ENCODE measurements at places on chromosomes 7 and 10.

- ATAC-seq, result peak; percentile 32
Observed at GRCh38 chr10:90125456-90126255, 424.3 kb downstream of the KIF20B start.

- ATAC-seq, result peak; percentile 80
Observed at GRCh38 chr7:7424151-7424873, 111.4 kb downstream of the COL28A1 start.

DNA sequence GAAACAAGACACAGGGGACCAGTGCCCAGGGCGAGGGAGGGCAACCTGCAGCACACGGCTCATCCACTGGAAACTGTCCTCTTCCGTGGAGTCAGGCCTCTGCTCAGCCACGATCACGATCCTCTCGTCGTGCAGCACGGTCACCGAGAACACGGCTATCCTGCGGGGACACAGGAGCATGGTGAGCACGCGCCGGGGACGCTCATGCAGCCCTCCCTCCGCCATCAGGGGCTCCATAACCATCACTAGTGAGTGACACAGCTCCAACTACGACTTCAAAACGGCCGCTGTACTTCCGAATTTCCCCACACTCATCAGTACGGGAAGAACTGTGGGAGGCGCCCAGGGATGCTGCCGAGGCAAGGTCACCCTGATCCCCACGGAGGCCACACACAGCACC, 227.9 kb downstream of the ZMYND11 start:
- no peak for ATAC-seq

DNA sequence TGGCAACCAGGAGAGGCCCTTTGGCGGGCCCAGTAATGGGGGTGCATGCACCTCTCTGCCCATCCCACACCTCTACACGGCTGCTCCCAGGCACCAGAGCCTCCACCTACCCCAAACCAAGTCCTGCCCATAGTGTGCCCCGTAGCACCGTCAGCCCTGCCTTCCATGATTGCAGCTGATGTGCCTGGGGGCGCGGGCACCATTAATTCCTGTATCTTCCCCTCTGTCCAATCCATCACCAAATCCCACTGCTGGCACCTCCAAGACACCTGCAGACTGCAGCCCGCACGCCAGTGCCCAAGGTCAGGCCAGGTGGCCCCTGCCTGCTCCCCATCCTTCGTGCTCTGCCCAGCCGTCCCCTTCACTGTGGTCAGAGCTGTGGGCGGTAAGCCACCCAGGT, 533.0 kb downstream of the PTPRN2 start:
- no peak for ATAC-seq

GRCh38 chr10:5089865-5090264, 4.3 kb upstream of the AKR1C3 start:
- ATAC-seq, result peak; percentile 91

DNA sequence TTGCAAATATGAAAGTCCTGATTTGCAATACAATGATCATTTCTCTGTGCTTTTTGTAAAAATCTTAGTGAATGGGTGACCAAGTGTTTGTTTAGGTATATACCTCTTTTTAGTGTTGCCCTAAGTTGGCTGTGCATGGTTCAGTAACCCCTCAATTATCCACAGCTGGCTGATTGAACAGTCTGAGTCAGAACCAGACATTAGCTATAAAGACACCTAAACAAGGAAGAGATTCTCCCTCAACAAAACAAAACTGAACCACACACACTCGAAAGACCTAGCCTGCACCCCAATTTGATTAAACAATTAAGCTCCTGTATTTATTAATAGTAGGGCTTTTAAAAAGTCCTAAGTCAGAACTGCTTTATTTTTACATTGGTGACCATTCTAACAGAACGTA, 2.8 kb downstream of the RSBN1L start:
- ATAC-seq, result no peak

GRCh38 chr7:69411466-69411865, 186.8 kb upstream of the AUTS2 start:
- no peak for ATAC-seq

GRCh38 chr10:48496105-48496830, 108.6 kb downstream of the ARHGAP22 start:
- ATAC-seq, result no peak

GRCh38 chr10:78727251-78727650, 341.5 kb upstream of the ZMIZ1 start:
- ATAC-seq, result no peak

DNA sequence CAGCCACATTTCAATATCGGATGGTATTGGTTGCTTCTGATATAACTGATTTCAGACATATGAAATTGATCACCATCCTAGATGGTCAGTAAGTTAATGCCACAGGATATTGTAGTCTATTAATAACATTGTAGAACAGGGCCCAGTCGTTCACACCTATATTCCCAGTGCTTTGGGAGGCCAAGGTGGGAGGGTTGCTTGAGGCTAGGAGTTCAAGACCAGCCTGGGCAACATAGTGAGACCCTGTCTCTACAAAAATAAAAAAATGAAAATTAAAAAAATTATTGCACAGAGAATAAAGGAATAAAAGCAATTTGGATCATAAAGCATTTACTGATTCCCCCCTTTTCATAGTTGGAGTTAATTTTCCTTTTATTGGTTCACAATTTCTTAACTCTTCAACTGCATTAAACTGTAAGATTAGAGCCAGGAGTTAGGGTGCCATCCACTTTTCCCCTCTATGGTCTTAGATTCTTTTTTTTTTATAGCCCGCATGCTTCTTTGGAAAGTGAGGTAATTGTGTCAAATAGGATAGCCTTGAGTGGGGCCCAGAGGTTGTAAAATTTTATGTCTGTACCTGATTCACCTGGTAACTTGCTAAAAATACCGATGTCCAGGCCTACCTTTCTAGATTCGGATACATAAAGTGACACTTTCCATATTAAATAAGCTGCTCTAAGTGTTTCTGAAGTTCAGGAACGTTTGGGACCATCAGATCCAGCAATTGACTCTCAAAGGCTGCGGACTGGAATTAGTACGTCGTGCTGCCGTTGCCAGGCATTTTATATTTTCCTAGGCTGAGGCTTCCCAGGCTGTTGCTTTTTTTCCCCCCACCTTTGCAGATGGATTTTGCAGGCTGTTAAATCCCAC, 24.7 kb downstream of the ADK start:
- no peak for ATAC-seq

DNA sequence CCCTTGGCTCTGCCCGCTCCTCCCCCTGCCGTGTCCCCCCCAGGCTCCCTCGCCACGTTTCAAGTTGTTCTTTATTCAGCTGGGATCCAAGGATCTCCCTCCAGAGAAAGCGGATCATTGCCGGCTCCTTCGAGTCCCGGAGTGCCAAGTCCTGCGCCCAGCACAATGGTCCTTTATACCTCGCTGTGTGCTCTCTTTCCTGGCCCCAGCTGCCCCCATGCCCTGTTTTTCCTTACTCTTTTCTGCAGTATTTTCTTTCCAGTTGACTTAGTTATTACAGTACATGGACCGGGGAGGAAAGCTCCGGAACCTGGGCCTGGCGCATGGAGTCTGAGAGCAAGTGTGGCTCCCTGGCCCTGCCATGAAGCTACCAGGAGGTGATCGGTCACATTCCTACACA, 88.1 kb upstream of the KMT2C start:
- no peak for ATAC-seq

GRCh38 chr7:4000139-4000538, 682.0 kb upstream of the FOXK1 start:
- no peak for ATAC-seq

DNA sequence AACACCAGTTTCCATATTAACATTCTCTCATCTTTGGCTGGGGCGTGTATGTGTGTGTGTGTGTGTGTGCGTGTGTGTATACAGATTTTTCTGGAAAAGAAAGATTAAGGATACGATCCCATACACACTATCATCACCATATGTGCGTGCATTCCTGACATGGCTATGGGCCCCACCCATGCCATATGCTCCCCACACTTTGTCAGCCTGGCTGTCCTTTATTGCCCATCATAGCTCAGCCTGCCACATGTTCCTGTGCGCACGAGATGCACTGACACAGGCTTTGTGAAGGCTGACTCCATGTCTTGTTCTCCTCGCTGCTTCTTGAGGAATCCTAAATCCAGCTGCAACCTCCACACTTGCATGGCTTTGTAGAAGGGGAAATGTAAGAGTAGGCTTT, 984.1 kb downstream of the LRMDA start:
- no peak for ATAC-seq

DNA sequence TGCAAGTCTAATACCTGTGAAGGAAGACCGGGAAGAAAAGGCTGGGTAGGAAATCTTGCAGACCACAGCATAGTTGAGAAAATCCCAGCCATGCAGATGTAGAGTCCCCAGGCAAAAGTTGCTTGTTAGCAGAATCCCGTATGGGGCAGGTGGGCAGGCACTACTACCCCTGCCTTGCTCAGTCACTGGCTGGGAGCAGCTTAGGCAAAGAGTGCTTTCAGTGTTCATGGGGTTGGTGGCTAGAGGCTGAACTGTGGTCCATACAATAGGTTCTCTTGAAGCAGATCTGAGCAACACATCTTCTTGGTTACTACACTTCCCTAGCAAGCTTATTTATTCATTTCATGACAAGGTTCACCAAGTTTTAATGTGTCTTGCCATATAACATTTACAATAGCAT, 92.6 kb downstream of the AHCYL2 start:
- ATAC-seq, result no peak

DNA sequence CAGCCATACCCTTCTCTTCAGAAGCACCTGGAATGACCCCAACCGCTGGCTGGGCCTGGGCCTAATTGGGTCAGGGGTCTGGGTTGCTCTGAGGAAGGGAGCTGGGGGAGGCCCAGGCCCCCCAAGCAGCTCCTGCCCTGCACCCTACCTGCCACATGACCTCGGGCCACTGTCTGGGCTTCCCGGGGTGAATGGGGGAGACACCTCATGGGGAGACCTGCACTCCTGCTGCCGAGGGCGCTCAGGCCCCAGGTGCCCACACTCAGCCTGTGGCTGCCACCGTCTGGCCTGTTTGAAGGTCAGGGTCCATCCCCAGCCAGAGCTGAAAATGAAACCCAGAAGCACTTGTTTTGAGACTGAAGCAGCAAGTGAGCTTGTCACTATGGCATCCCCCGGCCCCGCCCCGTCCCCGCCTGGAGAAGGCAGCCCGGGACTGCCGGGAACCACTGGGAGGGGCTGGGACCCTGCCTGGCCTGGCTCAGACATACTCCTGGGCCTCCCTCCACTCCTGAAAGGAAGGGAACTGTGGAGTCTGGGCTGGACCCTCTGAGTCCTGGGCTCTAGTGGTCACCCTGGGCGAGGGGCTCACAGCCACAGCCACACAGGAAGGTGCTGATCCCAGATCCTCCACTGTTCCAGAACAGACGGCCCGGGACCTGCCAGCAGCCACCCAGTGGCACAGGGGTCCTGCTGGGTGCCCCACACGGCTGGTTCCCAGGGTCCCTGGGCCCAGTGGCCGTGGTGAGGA, 7.4 kb upstream of the MICALL2 start:
- ATAC-seq, result peak; percentile 9

DNA sequence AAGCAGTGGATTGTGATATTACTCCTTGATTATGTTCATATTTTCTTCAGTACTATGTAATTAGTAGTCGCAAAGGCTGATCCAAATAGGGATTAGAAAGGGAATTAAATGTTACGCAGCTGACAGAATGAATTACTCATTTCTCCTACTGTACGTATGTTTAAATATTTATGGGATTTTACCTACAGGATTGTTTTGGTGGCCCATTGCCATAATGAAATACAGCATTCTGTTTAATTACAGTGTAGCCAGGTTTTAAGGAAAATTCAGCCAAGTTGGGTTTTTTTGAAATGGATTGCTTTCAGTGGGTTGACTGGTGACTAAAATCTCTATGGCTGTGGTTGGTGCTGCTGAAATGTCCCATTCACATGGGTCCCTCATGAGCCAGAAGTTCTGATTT, 197.7 kb upstream of the GRB10 start:
- no peak for ATAC-seq

GRCh38 chr7:16203065-16203464, 218.3 kb downstream of the CRPPA start:
- peak; percentile 84 for ATAC-seq

- ATAC-seq, result no peak
Observed at GRCh38 chr7:15709978-15710377, 23.5 kb upstream of the MEOX2 start.

DNA sequence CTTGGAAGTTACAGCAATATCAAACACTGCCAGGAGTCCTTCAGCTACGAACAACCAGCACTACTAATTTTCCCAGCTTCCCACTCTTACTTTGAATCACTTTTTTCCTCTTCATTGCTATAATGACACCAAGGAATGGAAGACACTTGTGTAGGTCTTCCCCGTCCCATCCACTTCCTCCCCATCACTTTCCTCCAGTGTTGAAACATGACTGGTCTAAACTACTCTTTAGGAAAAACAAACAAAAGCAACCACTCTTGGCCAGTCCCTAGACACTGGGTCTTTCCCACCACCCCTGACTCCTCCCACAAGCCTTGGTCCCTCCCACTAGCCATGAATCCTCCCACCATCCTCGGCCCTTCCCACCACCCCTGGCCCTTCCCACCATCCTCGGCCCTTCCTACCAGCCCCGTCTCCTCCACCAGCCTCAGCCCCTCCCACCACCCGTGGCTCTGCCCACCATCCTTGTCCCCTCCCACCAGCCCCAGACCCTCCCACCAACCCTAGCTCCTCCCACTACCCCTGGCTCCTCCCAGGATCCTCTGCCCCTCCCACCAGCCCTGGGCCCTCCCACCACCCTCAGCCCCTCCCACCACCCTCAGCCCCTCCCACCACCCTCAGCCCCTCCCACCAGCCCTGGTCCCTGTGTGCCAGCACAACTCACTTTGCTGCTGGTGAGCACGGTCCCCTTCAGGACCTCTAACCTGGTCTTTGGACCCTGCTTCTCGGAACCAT, 68.5 kb downstream of the CXCL12 start:
- peak; percentile 33 for ATAC-seq

DNA sequence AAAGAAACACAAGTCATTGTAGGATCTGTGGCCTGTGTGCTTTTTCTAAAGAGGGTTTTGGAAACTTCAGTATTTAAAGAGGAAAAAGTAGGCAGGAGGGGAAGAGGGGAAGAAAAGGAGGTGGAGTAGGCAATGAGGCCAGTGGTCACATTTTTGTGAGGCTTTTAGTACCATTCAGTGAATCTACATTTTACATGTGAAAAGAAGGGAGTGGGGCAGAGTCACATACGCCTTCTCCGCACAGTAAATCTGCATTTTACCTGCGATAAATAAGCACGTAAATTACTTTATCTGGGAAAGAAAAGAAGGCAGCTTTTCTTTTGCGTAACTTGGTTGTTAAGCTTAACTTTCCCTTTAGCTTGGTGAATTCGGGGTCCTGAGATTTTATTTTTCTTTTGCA, 13.2 kb downstream of the CHST12 start:
- no peak for ATAC-seq

GRCh38 chr10:118977835-118978234, 51.7 kb upstream of the NANOS1 start:
- ATAC-seq, result no peak

DNA sequence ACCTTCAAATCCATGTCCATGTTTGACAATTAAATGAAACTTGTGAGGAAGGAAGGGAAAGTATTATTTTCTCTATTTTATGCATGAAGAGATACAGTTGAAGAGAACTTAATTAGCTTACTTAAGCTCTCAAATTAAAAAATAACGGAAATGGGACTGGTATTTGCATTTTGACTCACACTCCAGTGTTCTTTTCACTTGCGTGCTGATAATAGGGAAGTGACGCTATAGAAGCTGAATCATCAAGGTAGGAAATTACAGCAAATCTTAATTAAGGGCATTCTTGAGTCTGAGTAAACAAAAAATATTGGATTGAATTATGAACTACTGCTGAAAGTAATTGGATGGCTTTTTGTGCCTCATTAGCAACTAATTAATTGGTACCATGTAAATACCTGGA, 44.0 kb upstream of the NPVF start:
- ATAC-seq, result no peak

Data from esophagus mucosa (tissue), 1 donor.